ENCODE measurements at places on chromosomes 1 and 21.

DNA sequence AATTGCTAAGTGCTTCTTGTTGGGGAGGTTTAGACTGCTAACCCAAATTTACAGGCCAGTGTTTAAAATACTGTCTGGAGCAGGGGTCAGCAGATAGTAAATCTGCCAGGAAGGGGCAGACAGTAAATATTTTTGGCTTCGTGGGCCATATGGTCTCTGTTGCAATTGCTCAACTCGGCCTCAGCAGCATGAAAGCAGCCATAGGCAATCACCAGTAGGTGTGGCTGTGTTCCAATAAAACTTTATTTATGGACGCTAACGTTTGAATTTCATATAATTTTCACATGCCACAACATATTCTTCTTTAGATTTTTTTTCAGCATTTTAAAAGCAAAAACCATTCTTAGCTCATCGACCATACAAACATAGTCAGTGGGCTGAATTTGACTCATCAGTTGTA, 172.7 kb downstream of the BRINP2 start:
- no peak for DNase-seq

DNA sequence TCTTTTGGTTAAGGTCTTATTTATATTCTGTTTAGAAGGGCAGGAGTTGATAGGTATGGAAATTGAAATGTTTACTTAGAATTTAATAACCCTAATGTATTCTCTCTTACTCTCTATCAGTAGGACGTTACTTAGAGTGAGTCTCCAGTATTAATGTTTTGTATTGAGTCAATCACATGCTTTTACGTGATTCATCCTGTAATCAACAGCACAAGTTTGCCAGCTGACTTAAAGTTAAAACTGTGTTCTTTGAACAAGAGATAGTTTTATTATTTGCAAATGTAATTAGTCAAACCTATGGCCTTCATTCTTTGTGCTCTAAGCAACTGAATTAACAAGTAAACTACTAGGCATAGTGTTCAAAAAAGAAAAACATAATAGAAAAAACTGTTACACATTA, 57.3 kb downstream of the PKN2 start:
- DNase-seq, result no peak

GRCh38 chr1:185014941-185015340, 30.4 kb upstream of the RNF2 start:
- no peak for DNase-seq

- DNase-seq, result no peak
Observed at GRCh38 chr1:75884437-75884836, 47.8 kb downstream of the ASB17 start.

- no peak for DNase-seq
Observed at GRCh38 chr1:150302338-150302737, 8.7 kb downstream of the MRPS21 start.

- no peak for DNase-seq
Observed at GRCh38 chr1:38004284-38005108, 818 bp downstream of the FHL3 start.

GRCh38 chr1:116682641-116683221, 15.2 kb upstream of the IGSF3 start:
- no peak for DNase-seq

All from stimulated activated CD8-positive, alpha-beta memory T cell treated with anti-CD3 and anti-CD28 coated beads, Interleukin-4, amount 100 ng/mL, for 1 hour (primary cell).